ENCODE measurements at places on chromosomes 12 and 14.

- no peak for DNase-seq
Measured at GRCh38 chr14:34662561-34663088, 32.7 kb upstream of the SNX6 start.

DNA sequence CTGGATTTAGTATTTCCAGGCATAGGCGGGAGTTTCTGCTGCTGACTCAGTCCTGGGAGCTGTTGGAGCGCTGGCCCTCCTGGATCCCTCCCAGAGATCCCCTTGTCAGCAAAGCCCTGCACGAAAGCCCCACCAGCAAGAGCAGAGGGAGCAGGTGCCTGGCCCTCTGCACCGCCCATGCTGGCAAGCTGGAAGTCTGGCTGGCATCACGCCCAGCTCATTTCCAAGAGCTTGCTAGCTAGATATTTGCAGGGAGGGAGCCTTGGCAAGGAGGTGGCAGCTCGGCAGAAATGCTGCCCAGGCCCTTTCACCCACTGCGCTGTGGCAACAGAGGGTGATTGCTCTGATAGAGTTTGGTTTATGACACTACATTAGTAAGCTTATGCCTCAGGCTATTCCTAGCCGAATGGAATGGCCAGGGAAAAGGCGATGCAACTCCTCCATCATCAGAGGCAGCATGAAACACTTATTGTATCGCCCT lies 193.9 kb downstream of the EMP1 start:
- DNase-seq, result peak; percentile 47

DNA sequence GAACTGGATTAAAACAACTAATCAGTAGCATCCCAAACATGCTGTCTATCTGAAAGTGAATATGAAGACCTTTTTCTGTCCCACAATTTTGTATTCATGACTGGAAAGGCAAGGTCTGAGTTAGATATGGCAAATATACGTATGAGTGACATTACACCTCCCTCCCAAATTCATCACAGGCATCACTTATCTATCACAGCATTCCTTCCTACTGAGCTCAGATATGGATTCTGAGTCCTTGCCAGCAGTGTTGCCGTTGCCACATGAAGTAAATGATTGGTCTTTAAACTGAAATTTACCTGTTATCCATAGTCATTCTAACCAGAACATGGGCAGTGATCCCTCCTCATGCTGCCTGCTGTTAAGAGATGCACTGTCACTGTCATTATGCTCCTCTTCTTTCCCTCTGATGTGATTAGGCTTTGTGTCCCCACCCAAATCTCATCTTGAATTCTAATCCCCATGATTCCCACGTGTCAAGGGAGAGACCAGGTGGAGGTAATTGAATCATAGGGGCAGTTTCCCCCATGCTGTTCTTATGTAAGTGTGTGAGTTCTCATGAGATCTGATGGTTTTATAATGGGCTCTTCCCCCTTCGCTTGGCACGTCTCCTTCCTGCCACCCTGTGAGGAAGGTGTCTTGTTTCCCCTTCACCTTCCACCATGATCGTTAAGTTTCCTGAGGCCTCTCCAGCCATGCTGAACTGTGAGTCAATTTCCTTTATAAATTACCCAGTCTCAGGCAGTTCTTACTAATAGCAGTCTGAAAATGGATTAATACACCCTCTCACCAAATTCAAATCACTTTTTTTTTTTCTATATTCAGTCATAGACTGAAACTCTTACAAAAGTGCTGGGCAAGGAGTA lies 288.4 kb downstream of the NUAK1 start:
- no peak for DNase-seq

DNA sequence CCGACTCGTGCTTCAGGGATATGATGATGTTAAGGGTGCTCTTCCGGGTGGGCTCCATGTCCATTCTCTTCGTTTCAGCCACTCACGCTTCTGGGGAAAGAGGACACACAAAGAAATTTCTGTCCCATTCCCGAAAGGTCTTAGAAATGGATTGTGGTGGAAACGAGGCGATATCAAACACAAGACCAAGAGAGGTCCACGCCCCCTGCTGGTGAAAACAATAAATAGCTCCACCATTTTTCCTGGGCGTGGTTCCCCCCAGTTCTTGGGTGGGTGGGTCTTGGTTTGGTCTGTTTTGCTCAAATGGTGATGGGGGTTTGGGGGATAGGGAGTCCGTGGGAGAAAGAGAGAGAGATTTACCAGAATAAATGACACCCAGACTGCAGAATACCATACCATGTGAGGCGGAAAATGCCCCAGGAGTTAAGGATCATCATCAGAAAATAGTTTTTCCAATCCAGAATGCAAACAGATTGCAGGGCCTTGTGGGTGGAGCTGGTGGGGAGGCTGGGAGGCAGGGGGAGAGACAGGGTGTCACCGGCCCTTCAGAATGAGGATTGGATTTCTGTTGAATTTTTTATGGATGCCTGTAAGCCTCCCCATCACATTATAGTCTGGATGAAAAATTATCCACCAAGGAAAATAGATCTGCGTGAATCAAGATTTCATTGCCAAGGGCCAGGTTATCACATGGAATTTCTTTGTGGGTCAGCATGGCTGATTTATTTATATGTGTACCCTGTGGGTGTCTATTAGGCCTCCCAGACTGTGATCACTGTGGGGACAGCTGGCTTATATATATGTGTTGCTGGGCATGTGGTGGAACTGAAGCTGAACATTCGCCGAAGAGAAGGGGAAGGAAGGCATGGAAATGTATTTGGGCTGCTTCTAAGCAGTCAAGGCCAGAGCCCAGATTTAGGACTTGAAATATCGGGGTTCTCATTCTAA lies 55.8 kb downstream of the SRRM4 start:
- DNase-seq, result peak; percentile 31

DNA sequence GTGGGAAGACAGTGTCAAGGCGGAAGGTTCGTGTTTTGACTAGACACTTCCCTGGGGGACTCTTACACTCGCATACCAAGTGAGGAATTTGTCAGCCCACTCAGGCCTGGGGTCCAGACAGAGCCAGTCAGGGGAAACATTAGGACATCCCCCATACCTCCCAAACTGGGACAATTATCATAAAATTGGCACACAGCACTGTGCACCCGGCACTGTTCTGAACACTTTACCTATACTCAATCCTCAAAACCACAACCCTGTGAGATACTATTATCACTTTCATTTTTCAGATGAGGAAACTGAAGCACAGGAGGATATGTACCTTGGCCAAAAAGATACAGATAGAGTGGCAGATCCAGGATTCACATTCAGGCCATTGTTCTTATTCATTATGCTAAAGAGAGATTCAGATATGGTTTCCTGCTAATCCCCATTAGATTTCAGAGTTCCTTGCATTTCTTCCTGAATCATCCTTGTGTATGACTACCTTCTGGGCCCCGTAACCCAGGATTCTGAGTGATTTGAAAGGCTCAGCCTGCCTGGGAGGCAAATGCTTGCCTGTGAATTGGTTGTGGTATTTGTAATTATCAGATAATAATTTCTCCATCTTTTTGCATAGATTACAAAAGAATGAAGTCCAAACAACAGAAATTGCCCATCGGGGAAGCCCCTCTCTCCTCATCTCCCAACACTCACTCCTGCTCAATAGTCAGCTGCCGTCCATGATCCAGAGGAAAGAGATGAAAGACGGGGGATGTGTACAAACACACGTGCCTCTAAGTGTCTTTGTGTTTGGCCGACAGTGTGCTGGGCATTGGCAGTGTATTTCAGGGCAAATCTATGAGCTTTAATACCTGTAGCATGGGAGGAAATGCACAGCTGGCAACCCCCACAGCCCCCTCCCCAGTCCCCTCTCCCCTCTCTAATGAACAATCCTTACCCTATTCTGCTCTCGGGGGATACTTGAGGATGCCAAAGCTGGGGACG lies 4.6 kb downstream of the TAC3 start:
- no peak for DNase-seq

- DNase-seq, result no peak
Measured at GRCh38 chr12:84712747-84713146, 199.9 kb downstream of the SLC6A15 start.

DNA sequence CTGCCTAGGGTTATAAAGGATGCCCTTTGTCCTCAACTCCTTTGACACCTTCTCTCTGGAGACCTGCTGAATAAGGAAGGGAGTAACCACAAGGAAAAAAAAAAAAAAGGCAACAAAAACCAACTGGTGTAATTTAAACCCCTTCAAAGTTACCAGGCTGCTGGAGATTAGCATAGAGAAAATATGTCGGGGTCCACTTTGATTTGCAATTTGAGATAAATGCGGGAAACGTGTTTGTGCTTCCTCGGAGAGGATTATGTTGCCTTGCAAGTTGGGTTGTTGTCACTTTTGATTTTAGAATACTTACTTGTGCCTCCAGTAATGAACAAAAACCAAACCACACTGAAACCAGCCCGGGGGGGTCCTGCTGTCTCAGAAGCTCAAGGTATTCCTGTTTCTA lies 200.2 kb upstream of the MYL2 start:
- DNase-seq, result no peak

- no peak for DNase-seq
Measured at GRCh38 chr12:92529944-92530343, 172.8 kb upstream of the PLEKHG7 start.

DNA sequence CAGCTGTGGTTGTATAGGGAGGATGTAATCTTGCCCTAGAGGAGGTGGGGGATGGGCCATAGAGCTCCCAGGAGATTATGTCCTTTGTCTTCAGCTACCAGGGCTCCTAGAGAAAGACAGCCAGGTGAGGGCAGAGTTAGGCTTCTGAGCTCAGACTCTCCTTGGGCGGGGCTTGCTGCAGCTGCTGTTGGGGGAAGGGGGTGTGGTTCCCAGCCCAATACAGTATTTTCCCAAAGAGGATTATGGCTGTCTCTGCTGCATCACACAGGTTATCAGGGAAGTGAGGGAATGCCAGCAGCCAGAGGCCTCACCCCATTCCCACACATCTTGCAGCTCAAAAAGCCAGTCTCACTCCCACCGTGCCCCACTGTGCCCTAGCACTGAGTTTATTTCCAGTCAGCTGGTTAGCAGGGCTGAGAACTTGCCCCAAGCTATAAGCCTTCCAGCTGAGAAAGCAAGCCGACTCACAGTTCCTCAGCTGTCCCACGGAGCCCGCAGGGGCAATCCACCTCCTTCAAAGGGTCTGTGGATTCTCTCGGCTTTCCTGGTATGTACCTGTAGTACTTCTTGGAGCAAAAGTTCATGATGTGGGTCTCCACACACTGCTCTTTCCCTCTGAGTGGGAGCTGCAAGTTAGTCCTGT lies 217.3 kb upstream of the CPNE8 start:
- no peak for DNase-seq

DNA sequence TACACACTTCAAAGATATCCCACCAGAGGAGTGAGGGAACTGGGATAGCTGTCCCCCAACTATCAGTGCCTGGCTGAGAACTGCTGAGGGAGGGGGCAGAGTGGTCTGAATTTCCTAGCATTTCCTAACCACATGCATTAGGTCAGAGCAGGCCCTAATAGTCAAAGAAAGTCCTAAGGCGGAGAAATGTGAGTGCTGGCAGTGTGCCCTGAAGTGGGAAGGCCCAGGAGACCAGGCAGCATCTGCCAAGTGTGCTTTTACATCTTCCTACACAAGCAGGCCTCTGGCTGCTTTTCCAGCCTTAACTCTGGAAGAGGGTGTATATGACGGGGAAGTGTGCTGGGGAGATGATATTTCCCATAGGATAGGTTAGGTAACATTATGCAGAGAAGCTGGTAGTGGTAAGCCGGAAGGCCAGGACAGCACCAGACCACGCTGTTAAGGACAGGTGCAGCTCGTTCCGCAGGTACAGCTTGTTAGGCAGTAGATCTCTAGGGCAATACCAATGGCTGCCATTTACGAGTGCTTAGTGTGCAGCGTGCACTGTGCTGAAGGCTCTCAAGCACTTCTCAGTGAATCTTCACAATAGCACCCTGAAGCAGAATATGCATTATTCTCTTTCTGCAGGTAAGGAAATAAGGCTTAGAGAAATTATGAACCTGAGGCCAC lies 9.1 kb upstream of the CCDC198 start:
- peak; percentile 20 for DNase-seq

- DNase-seq, result no peak
Measured at GRCh38 chr14:65015391-65015790, 28.7 kb downstream of the FNTB start.

GRCh38 chr12:56014205-56014604 lies 6.6 kb upstream of the IKZF4 start:
- no peak for DNase-seq

DNA sequence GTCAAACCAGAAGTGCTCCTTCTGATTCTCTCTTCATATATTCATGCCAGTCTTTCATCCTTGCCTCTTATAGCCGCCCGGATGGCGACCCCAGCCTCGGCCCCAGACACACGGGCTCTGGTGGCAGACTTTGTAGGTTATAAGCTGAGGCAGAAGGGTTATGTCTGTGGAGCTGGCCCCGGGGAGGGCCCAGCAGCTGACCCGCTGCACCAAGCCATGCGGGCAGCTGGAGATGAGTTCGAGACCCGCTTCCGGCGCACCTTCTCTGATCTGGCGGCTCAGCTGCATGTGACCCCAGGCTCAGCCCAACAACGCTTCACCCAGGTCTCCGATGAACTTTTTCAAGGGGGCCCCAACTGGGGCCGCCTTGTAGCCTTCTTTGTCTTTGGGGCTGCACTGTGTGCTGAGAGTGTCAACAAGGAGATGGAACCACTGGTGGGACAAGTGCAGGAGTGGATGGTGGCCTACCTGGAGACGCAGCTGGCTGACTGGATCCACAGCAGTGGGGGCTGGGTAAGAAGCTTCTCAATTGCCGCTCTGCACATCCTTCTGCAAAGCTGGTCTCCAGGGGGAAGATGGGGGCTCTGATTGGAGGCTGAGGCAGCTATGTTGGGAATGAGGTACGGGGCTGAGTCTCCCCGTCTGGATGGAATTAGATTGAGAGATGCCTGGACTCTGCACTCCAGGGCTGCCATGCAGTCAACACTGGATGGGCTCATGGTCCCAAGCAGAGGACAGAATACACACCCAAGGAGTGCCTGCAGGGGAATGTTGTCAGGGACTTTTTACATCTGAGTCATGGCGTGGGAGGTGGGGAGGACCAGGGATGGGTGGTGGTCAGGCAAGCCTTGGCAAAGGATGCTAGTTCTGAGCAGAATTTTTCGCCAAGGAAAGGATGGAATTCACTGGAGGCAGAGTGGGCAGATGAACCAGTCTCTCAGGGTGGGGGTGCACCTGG lies 1.3 kb downstream of the BCL2L2 start:
- no peak for DNase-seq

DNA sequence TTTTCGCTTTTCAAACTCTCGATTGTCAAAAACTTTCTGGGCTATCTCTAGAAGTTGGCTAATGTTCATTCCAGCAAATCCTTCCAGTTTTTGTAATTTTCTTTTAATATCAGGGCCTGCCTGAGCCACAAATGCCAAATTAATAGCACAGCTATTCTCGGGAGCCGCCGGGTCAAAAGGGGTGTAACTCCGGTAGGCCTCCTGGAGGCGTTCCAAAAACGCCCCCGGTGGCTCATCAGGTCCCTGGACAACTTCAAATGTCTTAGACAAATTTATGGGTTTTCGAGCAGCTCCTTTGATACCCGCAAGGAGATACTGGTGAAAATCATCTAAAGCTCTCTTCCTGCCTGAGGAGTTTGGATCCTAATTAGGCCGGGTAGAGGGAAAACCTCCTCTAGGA lies 117.9 kb upstream of the PZP start:
- DNase-seq, result no peak

GRCh38 chr12:115606040-115606439 lies 671.5 kb downstream of the MED13L start:
- no peak for DNase-seq

DNA sequence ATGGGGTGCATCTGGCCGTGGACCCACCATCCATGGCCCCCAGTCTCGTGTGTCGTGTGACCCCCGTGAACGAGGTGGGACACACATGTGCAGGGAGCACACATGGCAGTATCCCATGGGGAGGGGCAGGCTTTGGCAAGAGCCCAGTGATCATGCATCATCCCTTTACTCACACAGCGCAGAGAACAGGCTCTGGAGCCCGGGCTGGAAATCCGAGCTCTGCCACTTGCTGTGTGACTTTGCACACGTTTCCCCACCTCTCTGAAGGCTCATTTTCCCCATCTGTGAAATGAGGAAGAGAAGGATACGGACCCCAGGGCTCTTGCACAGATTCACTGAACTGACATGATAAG lies 119.9 kb downstream of the PHETA1 start:
- no peak for DNase-seq
